ENCODE measurements at places on chromosomes 4 and X.

GRCh38 chrX:31209005-31209628 lies 137.3 kb upstream of the FTHL17 start:
- DNase-seq = no peak

DNA sequence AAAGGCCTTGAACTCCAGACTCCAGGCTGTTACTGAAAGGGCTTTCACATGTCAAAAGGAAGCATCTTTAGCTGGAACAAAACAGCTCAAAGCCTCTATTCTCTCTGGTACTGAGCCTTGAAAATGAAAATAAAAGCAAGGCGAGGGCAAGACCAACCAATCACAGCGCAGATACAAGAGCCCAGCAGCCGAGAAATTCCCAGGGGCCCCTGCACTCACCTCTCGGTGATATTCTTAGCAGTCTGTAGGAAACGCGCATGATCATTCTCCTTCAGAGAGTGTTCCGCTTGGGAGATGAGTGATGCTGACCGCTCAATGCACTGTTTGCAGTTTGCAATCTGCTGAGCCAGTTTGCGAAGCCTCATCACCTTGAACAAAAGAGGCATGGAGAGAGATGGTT lies 138.1 kb downstream of the MID1 start:
- DNase-seq = no peak

- DNase-seq = no peak
Measured at GRCh38 chrX:98371994-98372393, 1488.3 kb downstream of the RPA4 start.

DNA sequence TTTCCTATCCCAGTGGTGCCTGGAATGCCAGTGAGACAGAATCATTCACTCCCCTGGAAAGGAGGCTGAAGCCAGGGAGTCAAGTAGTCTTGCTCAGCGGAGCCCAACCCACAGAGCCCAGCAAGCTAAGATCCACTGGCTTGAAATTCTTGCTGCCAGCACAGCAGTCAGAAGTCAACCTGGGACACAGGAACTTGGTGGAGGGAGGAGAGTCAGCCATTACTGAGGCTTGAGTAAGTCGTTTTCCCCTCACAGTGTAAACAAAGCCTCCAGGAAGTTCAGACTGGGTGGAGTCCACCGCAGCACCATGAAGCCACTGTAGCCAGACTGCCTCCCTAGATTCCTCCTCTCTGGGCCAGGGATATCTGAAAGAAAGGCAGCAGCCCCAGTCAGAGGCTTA lies 283.2 kb upstream of the CPEB2 start:
- no peak for DNase-seq

- no peak for DNase-seq
Measured at GRCh38 chr4:168863719-168864647, 146.1 kb downstream of the CBR4 start.

GRCh38 chr4:77959566-77960338 lies 97.1 kb downstream of the MRPL1 start:
- DNase-seq = no peak

- DNase-seq = no peak
Measured at GRCh38 chrX:150512461-150512901, 55.9 kb upstream of the MTM1 start.

DNA sequence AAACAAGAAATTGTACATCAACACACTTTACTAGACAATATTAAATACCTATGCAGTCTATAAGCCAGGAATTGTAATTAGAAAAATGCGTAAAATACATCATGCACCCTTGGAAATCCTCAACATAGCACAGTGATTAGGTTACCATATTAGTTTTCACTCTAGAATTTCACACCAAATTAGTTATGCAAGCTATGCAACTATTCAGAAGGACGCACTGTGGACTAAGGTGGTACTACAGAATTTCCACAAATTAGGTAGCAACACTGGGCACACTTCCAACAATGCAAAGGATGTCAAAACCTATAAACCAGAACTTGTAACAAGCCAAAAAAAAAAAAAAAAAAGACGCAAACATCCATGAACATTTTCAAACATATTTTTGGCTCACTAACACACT lies 71.1 kb upstream of the ZCCHC13 start:
- DNase-seq = no peak

DNA sequence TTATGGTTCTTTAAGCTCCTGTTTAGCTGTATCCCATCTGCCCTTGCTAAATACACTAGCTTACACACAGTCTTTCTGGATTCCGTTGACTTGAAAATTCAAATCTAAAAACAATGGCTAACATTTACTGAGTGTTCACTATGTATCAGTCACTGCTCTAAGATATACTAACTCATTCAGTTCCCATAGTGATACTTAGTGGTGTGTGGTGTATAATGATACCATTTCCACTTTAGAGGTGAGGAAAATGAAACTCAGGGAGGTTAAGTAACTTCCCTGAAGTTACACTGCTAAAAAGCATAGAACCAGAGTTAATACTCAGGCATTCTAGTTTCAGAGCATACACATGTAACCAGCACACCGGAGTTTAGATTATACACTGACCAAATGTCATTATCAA lies 762.0 kb downstream of the GRID2 start:
- no peak for DNase-seq

GRCh38 chrX:68045008-68045577 lies 388.2 kb downstream of the OPHN1 start:
- no peak for DNase-seq

- DNase-seq = no peak
Measured at GRCh38 chr4:102076622-102077021, 268.7 kb downstream of the SLC39A8 start.

- peak; percentile 78 for DNase-seq
Measured at GRCh38 chrX:39855748-39856129, 242.0 kb downstream of the BCOR start.

DNA sequence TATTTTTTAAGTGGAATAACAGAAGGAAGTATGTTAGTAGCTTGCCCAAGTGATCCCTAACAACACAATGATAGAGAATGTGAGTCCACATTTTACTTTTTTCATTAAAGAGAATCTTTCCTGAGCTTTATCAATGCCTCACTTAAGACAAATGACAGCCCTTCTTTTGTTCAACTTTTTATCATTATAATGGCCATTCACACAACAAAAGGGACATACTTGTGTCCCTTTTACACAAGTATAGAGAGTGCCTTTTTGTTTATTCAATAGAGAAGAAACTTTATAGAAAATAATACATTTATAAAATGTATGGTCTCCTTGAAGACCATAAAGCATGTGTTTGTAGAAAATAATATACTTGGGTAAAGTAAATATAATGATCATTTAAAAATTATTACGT lies 96.3 kb downstream of the PDE5A start:
- no peak for DNase-seq

GRCh38 chr4:106126062-106126461 lies 189.9 kb downstream of the TBCK start:
- no peak for DNase-seq

DNA sequence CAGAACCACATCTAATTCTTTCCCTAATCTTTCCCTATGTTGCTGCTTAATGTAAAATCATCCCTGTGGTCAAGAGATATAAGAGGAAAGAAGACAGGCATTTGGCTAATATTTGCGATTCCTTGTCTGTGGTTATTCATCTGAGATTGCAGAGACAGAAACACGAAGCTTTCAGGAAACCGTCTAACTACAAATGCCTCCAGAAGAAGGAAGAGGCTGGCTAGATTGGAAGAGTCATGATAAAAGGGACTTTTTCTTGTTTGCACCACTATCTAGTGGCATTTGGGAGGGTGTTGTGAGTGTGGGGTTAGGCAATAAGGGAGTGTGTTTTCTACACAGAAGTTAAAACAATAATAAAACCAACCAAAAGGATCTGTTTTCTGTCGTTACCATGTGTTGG lies 43.9 kb downstream of the TMEM154 start:
- DNase-seq = no peak

GRCh38 chr4:51831133-51831532 lies 11.8 kb upstream of the DCUN1D4 start:
- DNase-seq = peak; percentile 67

- no peak for DNase-seq
Measured at GRCh38 chrX:139559383-139560042, 29.0 kb downstream of the F9 start.

DNA sequence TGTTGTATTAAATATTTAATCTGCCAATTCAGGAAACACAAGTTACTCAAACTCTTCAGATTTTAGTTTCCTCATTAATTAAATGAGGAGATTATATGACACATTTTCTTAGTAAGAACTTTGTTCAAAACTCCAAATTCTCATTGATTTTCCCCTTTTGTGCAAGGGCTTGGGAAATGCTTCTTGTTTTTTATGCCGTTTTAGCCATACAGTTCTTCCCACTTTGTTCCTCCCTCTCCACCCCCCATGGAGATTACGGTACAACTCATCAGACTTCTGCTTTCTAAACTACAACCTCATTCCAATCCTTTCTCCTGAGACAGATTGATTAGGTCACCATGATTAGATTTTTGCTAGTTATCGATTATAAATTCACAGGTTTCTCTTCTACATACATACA lies 10.9 kb upstream of the BBS7 start:
- no peak for DNase-seq
